ENCODE measurements at places on chromosomes 1 and 21.

- peak; percentile 11 for DNase-seq
Measured at GRCh38 chr1:176745945-176746344, 283.0 kb downstream of the PAPPA2 start.

DNA sequence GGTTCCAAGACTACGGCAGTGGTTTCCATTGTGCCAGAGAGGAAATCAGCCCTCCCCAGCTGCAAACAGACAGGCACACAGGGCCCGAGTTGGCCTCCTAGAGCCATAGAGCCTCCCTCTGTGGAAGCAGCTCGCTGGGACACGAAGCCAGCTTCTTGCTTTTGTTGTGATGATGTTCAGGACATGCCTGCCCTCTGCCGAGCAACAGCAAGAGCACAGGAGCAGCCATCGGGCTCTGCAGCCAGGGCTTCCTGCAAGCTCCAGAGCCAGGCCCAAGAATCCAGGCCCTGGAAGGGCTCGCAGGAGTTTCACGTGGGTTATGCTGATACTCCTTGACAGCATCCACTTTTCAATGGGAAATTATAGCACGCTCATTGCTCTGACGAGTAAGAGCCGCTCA lies 18.5 kb downstream of the NPHP4 start:
- no peak for DNase-seq

- no peak for DNase-seq
Measured at GRCh38 chr1:160619742-160620277, 27.0 kb downstream of the SLAMF1 start.

DNA sequence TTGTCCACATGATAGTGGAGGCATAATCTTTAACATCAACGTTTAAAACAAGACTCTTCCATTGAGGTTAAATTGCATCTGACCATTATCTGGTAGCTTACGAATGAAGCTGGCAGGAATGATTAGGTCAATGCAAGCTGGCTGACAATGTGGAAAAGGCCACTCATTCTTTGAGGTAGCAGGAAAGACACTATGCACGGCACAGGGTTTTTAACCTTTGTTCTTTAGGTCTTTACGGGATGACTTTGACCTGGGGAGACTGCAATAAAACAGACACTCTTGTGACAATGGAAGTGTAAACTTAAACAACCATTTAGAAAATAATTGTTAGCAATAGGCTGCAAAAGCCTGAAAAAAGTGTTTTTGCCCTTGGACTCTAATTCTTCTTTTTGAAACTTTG lies 193.8 kb upstream of the FOXD3 start:
- DNase-seq = no peak

DNA sequence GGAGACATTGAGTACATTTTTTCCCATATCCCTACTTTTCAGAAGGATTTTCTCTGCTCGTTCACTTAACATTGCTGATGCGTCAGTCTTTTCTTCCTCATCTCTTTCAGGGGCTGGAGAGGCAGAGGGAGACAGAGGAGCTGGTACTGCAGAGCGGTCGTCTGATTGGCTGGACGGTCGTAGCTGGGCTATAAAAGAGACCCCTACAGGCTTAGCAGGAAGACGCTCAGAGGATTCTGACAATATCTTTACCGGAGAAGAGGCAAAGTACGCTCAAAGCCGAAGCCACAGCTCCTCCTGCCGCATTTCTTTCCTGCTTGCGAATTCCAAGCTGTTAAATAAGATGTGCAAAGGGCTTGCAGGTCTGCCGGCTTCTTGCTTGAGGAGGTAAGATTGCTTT lies at the start of gene RGS4:
Gene RGS4 (plus strand): TSS at position 220 of the 400 bp plus-strand sequence. CDS start 124 bp downstream, at position 344.
- DNase-seq = peak; percentile 56

DNA sequence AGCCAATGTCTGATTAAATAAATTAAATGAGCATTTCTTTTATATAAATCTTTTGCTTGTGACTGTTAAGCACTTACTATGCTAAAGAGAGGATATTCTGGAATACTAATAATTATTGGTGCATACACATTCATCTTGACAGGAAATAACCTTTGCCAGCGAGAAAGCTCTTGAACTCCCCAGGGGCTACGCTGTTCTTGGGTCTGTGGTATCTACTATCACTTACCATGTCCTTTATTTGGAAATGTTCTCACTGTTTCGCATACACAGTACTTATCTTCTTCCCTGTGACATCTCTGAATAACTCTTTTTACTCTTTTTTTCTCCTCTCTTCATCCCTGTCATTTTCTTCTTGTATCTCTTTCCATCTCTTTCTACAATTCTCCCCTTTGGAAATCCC lies 178.7 kb downstream of the GABPA start:
- no peak for DNase-seq

- DNase-seq = no peak
Measured at GRCh38 chr1:235160383-235160956, 580 bp downstream of the RBM34 start.

GRCh38 chr21:15152591-15152990 lies 87.8 kb upstream of the NRIP1 start:
- no peak for DNase-seq

GRCh38 chr1:84539972-84540371 lies 33.6 kb upstream of the GNG5 start:
- DNase-seq = no peak

GRCh38 chr1:66383168-66383567 lies 150.8 kb upstream of the SGIP1 start:
- DNase-seq = no peak

DNA sequence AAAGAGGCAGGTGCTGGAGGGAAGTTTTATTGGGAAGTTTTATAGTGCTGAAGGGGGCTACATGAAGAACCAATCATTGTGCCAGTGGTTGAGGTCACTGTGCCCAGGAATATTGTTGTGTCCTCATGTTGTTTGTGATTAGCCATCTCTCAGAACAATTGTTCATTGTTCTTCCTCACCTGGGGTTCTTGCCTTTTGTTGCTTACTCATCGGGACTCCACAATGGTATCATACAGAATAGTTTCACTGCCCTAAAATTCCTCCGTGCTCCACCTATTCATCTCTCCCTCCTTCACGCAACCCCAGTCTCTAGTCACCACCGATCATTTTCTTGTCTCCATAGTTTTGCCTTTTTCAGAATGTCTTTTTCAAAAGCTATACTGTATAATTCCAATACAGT lies 38.9 kb upstream of the CDC14A start:
- no peak for DNase-seq

GRCh38 chr1:17696417-17697301 lies 58.5 kb upstream of the ACTL8 start:
- DNase-seq = peak; percentile 57

DNA sequence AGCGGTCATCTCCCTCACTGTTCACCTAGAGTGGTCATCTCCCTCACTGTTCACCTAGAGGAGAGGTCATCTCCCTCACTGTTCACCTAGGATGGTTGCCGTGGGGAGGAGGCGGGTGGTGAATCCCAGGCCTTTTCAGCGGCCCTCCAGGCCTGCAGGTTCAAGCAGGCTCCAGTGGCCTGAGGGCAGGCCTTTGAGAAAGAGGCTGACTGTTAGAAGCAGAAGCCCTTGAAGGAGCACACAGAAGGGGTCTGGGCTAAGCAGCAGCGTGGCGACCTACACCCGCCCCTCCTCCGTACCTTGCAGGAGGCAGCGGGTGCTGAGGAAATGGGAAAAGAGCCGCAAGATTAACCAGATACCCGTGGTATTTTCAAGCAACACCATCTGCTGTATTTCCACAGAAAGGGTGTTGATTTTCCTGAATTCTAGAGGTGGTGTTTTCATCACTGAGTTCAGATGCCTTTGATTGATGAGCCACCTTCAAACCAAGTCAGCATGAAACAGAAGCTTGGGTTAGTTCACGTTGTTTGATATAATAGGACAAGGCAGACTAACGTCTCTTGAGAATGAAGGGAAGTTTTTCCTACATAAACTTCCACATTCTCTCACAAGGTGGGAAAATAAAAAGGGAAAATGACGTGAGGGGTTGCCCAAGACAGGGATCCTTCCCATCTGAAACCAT lies 289.5 kb downstream of the KIF26B start:
- no peak for DNase-seq

DNA sequence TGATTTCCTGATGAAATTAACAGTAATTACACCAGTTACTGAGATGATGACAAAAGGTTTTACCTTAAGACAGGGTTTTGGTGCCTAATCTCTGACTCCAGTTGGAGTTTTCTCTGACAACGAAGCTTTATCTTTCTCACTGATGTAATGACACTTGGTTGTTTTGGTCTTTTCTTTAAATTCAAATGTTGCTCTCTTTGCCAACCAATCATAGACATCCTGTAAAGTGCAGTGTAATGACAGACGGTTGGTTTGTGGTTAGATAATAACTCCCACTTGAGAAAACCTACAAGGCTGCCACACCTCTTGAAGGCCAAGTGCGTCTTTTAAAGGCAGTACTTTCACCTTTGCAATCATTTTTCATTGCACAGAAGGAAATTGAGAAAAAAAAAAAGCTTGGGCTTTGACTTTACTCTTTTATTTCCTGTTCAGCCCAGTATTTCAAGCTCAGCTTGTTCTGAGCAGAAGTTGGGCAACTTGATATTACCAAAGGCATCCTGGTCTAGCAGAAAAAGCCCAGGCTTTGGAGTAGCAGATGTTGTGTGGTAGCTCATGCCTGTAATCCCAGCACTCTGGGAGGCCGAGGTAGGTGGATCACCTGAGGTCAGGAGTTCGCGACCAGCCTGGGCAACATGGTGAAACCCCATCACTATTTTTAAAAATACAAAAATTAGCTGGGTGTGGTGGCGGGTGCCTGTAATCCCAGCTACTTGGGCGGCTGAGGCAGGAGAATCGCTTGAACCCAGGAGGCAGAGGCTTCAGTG lies 14.9 kb downstream of the PDIK1L start:
- DNase-seq = peak; percentile 66

- DNase-seq = no peak
Measured at GRCh38 chr21:33831962-33832659, 83.5 kb downstream of the ATP5PO start.

GRCh38 chr21:46228345-46229051 lies at the start of gene LSS:
LSS (minus strand) TSS chr21:46228774; CDS start chr21:46228745, 29 bp downstream.
- DNase-seq = peak; percentile 100

DNA sequence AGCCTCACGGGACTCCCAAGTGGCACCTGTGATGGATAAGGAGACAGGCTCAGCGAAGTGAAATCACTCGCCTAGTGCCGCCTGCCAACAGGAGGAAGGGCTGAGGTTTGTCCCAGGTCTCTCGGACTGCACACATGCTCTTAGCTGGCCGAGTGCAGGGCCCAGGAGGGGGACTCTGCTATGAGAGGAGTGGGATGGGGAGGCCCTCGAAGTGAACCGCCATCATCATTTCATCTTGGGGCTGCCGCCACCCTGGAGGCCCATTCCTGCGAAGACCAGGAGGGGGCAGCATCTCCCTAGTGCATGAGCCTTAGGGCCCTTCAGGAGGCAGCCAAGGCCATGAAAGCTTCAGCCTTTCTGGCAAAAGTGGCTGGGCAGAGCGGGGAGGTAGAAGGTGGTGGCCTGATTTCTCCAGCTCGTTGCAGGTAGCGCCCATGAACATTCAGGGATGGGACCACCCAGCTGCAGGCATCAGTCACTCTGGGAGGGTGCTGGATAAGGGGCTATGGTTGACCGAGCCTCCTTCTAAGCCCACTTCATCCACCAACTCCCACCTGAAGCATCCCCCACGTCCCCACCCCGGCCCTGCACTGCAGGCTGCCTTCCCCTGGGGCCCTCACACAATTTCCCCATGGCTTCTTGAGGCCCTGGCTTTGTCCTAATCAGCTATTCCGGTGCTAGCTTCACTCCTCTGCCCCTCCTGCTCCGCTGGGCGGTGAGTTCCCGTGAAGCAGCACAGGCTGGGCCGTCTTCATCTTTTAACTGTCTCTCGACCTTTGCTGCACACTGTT lies 17.2 kb upstream of the RASSF5 start:
- peak; percentile 95 for DNase-seq

DNA sequence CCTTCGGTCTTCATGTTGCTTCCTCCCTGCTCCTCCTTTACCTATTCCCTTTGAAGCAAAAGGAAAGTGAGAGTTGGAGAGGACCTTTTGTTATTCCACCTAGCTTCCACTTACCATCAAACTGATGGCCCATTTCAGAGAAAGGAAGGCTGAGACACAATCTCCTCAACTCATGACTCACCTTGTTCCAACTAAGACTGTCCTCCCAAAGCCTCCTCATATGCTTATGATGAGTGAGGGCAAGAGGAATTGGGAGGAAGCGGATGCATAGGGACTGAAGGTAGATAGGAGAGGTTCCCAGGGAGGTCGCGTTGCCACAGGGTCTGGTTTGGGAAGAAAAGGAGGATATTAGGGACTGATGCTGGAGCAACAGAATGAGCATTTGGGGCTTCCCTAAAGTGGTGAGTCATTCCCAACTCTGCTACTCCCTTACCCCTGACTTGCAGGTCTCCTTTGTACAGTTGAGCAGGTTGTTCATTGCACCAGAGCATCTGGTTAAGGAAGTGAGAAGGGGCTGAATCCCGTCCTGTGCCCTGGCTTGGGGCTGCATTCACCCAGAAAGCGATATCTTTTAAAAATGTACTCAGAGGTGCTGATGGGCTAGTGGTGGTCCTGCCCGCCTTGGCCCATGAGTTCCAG lies 35.0 kb downstream of the LGR6 start:
- no peak for DNase-seq

GRCh38 chr1:150053926-150054325 lies 13.7 kb upstream of the VPS45 start:
- no peak for DNase-seq

- no peak for DNase-seq
Measured at GRCh38 chr1:53160924-53161378, 18.5 kb upstream of the SLC1A7 start.

GRCh38 chr1:20578721-20579395 lies 10.0 kb upstream of the CDA start:
- no peak for DNase-seq

- DNase-seq = no peak
Measured at GRCh38 chr1:20678599-20678998, 17.4 kb upstream of the DDOST start.

DNA sequence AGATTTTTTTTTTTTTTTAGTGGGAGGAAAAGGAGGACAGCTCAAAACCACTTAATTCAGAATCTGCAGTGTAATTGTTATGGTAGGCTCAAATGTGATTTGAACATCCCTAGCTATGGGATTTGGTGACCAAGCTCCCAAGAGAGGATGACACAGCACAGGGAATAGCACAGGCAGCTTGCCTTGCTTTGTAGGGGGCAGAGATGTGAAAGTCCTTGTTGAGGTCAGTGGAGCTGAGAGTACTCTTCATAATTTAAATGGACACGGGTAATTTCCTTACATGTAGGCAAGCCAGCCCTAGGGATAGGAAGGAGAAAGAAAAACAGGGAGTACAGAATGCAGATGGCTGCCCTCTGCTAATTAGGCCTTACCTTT lies 3.2 kb upstream of the UCK2 start:
- no peak for DNase-seq

- no peak for DNase-seq
Measured at GRCh38 chr1:201707656-201708055, 121.3 kb upstream of the IPO9 start.

DNA sequence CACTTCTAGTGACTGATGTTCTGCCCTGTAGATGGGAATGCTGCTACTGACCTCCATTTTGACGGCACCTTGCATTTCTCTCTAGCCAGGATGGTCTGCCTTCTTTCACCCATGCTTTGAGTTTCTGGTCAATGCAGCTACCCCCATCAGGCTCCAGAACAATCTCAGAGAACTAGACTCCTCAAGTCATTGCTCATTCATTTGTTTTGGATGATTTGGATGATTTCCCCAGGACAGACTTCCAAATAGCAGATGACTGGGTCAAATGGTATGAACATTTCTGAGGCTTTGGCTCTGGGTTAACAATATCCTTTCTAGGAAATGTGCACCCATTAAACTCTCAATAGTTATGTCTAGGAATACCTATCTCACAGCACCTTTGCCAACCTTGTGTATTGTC lies 63.9 kb downstream of the CSMD2 start:
- DNase-seq = no peak
